Large intestine (tissue), 12 donors: ENCODE measurements at places on chromosomes 12 and 14.

GRCh38 chr12:68791897-68792481 is 16.0 kb upstream of the MDM2 start:
- H3K27me3 ChIP-seq, result no peaks in the 10 kb centered on the region
- no peak overlapping the region for H3K27ac ChIP-seq
- DNase-seq, result no peak
- peaks cover 11% of the 10 kb centered on the region for H3K4me1 ChIP-seq
- H3K36me3 ChIP-seq, result no peaks in the 10 kb centered on the region
- H3K4me3 ChIP-seq, result no peak overlapping the region

GRCh38 chr12:103161582-103162362 is 204.3 kb downstream of the ASCL1 start:
- no peak overlapping the region for H3K27ac ChIP-seq
- no peak for DNase-seq
- H3K4me1 ChIP-seq, result no peaks in the 10 kb centered on the region
- no peak overlapping the region for H3K4me3 ChIP-seq

GRCh38 chr12:14716848-14717444 is 20.5 kb upstream of the GUCY2C start:
- H3K27me3 ChIP-seq, result no peaks in the 10 kb centered on the region
- H3K36me3 ChIP-seq, result no peaks in the 10 kb centered on the region
- no peak overlapping the region for H3K27ac ChIP-seq
- H3K4me3 ChIP-seq, result no peak overlapping the region

- no peaks in the 10 kb centered on the region for H3K36me3 ChIP-seq
- H3K27me3 ChIP-seq, result no peaks in the 10 kb centered on the region
- H3K4me1 ChIP-seq, result no peaks in the 10 kb centered on the region
- DNase-seq, result no peak
- H3K27ac ChIP-seq, result no peak overlapping the region
- H3K4me3 ChIP-seq, result no peak overlapping the region
Observed at GRCh38 chr14:40581264-40581663, 1025.4 kb upstream of the LRFN5 start.

GRCh38 chr14:101027291-101027690 is 123.8 kb upstream of the RTL1 start:
- H3K4me1 ChIP-seq, result no peaks in the 10 kb centered on the region
- no peak for DNase-seq
- H3K4me3 ChIP-seq, result no peak overlapping the region
